ENCODE measurements at places on chromosomes 1 and 21.

DNA sequence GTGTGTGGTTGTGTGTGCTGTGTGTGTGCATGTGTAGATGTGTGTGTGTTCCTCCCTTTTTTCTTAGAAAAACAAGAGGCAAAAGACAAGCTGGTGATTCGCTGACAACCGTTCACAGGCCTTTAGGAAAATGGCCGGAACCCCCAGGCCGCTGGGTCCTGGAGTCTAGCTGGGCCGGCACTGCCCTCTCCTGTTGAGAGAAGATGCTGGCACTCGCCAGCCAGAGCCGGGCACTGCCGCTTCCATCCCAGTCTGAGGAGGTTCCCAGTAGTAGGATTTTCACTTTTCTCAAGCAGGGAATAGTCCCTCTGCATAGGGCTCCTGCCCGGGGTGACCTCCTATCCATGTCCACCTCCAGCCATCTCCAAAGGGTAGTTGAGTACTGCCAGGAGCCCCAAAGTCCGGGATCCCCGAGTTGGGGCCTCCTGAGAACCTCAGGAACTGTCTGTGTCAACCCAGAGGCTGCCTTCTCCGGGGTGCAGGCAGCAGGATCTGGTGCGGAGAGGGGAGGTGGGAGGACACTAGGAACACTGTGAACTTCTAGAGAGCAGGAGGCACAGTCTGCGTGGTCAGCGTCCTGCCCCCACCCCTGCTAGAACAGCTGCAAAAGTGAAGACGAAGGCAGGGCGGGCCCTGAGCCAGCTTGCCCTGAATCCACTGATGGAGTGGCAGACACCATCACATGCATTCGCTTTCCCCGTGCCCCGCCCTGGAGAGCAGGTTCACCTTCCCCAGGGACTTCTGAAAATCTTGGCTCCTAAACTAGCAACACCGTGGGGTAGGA, 44.1 kb upstream of the ARHGEF16 start:
- DNase-seq = no peak

DNA sequence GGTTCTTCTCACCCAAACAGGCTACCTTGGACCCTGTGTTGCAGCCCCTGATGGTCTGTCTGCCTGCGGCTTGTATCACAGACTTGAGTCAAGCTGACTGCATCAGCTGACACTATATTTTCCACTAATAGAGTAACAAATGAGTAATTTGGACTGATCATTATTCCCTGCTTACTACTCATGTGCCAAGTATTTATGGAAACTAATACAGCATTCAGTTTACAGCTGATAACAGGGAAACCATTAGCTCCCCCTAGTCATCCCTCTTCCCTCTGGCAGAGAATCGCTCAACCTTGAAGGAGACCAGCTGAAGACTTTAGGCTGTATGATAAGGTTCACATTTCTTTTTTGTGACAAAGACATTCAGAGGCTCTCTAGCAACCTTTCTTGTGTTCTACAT, 116.6 kb upstream of the SYT6 start:
- no peak for DNase-seq

- peak; percentile 48 for DNase-seq
Observed at GRCh38 chr1:205287767-205288559, 33.6 kb downstream of the NUAK2 start.

- no peak for DNase-seq
Observed at GRCh38 chr1:36411674-36412648, 14.3 kb upstream of the LSM10 start.

DNA sequence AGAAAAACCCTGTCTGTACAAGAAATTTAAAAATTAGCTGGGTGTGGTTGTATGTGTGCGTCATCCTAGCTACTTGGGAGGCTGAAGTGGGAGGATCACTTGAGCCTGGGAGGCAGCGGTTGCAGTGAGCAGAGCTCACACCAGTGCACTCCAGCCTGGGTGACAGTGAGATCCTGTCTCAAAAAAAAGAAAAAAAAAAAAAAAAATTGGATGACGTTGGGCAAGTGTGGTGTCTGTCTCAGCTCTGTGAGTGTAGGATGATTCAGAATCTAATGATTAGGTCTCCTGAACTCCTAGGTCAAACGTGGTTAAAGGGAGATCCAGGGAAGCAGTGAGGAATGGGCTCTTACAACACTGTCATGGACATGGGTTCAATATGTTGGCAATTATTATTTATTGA, 435.9 kb downstream of the KIF26B start:
- no peak for DNase-seq

DNA sequence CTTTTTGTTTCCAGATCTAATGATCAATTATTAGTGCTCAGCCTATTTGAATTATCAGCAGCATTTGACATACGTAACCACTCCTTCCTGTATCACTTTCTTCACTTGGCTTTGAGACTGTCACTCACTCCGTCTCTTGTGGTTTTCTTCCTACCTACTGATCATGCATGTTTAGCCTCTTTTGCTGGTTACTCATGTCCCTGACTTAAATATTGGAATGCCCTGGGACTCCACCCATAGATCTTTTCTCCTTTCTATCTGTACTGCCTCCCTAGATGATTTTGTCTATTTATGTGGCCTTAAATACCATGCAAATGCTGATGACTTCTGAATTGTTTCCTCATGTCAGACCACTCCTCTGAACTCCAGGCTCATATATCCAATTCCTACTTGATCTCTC, 57.7 kb upstream of the PDE4B start:
- DNase-seq = no peak

GRCh38 chr1:50265790-50266314, 157.1 kb downstream of the ELAVL4 start:
- no peak for DNase-seq

DNA sequence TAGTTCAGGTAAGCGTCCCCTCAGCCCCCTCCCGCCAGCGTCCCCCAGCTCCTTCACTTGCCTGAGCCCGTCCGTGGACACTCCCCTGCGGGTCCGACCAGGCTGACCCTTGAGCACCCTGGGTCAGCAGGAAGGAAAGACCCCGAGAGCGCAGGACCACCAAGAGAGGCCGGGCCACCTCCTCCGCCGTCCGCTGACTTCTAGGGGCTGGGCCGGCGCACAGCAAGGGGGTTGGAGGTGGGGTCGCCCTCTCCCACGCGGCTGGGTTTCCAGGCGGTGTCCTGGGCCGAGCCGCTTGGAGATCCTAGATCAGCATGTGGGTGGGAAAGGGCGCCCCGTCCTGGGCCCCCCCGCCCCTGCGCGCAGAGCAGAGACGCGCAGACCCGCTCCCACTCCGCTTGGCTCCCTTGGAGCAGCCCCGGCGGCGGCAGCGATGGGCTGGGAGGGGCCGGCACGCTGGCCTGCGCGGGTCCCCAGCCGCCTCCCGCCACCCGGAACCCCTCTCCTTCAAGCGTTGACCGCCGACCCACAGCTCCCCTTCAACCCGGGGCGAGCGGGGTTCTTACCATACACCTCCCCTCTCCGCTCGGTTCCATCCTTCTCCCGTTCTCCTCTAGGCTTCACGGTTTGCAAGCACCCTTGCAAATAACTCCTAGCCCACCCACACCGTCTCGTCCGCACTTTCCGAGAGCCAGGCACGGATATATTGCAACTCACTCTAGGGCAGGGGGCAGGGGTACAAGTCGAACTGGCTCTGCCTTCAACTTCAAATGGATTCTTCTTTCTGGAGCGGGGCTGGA, 7.5 kb downstream of the KNCN start:
- no peak for DNase-seq

DNA sequence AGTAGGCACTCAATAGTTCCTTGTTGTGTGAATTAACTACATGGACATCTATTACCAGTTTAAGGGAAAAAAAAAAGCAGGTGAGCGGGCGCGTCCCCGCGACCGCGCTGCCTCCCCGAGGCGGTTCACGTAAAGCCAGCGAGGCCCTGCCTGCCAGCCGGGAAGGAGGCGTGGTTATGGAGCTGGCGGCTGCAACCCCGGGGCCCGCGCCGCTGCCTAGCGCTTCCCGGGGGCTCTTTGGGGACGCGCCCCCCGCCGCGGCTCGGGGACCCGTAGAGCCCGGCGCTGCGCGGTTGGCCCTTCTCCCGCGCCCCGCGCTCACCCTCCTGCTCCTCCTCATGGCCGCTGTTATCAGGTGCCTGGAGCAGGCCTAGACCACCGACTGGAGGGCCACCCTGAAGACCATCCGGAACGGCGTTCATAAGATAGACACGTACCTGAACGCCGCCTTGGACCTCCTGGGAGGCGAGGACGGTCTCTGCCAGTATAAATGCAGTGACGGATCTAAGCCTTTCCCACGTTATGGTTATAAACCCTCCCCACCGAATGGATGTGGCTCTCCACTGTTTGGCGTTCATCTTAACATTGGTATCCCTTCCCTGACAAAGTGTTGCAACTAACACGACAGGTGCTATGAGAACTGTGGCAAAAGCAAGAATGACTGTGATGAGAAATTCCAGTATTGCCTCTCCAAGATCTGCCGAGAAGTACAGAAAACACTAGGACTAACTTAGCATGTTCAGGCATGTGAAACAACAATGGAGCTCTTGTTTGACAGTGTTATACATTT, 2.6 kb upstream of the CC2D1B start:
- peak; percentile 48 for DNase-seq

GRCh38 chr1:36691374-36691773, 208.7 kb upstream of the CSF3R start:
- no peak for DNase-seq

- DNase-seq = no peak
Observed at GRCh38 chr1:199197695-199198094, 558.9 kb downstream of the PTPRC start.

DNA sequence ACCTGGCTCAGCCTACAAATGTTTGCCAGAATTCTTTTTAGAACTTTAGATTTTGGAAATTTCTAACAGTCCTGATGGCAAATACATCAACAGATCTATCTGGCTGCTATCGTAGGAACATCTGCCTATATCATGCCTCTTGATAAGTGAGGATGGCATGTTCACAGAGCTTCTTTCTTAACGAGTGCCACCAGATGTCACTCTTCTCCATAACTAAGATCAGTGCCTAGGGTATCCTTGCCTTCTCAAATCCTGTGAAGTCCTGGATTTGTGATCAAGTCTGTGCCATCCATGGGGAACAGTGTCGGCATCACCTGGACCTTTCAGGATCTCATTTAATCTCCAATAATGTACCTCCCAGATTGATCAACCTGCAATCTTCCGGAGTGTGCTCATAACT, 36.5 kb upstream of the CD5L start:
- no peak for DNase-seq

- no peak for DNase-seq
Observed at GRCh38 chr1:163399001-163399400, 77.2 kb downstream of the NUF2 start.

DNA sequence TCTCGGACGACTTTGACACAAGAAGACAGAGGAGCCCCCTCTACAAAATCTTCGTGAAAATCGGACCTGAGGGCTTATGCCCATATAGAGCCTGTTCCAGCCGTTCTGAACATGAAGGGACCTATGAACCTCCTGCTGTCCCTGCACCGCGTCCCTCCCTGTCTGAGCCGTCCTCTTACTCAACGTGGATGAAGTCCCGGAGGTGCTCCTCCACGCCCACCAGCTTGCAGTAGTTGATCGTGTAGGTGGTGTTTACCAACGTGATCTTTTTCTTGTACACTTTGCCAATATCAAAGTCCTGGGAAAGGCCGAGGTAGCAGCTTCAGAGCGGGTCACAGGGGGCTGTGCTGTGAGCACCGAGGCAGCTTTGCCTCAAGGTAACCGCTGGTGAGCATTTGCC, 40.0 kb downstream of the CFAP74 start:
- no peak for DNase-seq

GRCh38 chr1:113980110-113980509, 836 bp downstream of the OLFML3 start:
- DNase-seq = no peak

- no peak for DNase-seq
Observed at GRCh38 chr1:32232558-32233304, 10.5 kb downstream of the EIF3I start.

DNA sequence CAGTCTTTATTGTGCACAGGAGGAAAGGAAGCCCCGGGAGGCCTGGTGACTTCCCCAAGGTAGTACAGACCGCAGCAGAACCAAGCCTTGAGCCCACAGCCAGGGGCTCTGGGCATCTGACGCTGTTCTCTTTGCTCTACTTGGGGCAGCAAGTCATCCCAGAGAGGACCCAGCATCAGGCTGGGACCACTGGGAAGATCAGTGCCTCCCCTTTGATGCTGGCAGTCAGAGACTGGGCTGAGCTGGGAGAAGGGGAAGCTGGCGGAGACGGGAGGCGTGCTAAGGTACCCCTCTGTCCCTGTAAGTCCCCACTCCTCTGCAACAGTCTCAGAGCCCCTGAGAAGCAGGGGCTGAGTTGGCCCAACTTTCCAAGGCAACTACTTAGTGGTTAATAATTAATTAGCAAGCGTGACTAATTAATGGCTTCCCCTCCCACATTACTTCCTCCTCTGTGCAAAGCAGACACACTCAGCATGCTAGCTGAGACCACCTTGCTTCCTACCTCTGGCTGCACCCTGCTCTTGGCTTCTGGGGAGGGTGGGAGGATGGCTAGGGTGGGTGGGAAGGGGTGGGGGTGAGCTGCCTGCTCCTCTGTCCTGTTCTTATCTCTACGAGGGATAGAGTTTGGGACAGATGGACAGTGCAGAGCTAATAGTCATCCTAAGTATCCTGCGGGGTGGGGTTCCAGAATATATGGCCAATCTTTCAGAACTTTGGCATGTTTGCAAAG, 1.3 kb downstream of the INAVA start:
- no peak for DNase-seq

DNA sequence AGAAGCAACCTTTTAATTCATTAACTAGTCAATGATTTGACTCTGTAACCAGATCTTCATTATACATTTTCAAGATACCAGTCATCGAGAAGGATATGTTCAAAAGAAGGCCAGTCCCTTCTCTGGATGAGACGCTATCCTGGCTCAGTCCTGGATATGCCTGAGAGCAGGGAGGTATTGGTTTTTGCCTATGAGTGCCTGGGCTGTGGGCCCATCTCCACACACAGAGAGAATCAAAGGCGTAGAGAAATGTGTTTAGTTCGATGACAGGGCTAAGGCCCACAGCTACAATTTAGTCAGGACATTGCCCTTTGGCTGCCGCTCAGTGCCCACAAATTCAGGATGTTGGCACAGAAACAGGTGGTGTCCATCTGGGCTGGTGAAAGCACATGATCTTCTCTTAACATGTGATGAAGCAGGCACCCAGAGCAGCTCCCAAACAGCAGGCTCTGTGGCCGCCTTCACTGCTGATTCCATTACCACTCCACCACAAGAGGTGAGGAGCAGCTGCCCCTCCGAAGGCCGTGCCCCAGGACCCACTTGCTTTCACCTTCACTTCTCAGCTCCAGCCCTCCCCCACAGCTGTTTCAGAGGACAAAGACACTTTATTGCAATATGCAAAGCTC, 24.7 kb downstream of the ACKR1 start:
- DNase-seq = no peak

DNA sequence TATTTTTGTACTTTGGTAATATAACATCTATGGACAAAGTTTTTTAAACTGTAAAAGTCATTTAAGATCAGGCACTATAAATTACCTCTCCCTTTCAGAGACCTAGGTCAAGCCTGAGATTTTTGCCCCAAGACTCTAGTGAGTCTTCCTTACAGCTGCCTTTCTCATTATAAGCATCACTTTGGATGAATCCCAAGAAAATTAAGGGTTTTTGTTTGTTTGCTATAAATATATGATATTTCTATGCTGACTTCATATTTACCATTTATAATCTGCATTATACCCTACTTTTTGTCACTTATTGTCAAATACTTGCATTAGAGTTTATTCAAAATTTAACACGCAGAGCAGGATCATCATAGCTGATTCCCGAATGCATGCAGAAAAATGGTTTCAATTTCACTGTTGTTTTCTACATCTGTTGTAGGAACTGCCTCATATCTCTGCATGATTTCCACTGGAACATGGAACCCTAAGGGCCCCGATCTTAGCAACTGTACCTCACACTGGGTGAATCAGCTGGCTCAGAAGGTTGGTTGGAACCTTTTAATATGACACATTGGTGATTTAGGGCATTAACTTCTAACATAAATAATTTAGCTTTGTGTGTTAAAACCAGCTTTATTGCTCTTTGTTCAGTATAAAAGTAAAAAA, 150.0 kb downstream of the ADGRL2 start:
- no peak for DNase-seq
